ENCODE measurements at places on chromosomes 1 and 21.
A peak's percentile ranks its signal among the peaks of the same experiment; 100 is the strongest.

- DNase-seq, result no peak
These were observed 34.2 kb downstream of the SYNJ1 start for GRCh38 chr21:32693581-32693980.

GRCh38 chr1:85611425-85611824, 30.9 kb downstream of the CCN1 start:
- no peak for DNase-seq

DNA sequence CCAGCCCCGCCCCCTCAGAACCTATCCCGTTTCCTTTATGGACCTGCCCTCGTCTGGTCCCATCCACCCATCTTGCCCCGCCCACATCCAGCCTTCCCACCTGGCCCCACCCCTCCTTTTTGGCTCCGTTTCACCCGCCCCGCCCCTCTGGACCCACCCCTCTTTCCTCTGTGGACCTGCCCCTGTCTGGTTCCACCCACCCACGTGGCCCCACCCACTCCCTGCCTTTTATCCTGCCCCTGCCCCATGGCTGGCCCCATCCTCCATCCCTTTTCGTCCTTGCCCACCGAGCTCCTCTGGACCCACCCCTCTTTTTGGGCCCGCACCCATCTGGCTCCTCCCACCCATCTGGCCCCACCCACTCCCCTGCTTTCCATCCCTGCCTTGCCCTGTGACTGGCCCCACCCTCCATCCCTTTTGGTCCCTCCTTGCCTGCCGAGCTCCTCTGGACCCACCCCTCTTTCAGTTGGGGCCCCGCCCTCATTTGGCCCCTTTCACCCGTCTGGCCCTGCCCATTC, 177.3 kb downstream of the CAMTA1 start:
- peak; percentile 53 for DNase-seq

GRCh38 chr1:5505944-5506343, 486.3 kb downstream of the NPHP4 start:
- no peak for DNase-seq

DNA sequence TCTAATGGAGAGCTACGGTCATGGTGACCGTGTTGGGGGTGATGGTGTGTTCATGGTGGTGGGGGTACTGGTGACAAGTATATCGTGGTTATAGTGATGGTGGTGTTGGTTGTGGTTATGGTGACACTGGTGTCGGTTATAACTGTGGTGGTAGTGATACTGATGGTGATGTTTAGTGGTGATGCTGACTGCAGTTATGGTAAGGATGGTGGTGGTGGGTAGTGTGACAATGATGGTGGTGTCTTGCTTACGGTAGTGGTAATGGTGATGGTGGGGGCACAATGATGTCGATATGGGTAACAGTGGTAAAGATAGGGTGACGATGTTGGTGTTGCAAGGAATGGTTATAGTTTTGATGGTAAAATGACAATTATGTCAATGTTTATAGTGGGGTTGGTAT, 98.9 kb upstream of the SLC2A1 start:
- DNase-seq, result no peak

DNA sequence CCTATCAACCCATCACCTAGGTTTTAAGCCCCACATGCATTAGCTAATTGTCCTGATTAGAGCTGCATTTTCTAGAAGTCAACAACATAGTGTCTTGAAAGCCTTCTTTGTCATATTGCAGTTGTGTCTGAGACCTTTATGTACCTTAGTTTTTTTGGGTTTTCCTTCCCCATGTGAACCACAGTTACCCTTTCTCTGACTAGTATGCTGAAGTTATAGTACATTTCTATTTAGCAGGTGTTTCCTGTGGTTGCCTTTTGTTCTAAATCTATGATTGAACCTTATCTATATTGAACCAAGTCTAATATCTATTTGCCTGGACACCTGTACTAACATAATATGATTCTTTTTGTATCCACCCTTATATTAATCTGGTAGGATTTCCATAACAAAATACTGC, 135.6 kb downstream of the ST6GALNAC3 start:
- DNase-seq, result no peak

DNA sequence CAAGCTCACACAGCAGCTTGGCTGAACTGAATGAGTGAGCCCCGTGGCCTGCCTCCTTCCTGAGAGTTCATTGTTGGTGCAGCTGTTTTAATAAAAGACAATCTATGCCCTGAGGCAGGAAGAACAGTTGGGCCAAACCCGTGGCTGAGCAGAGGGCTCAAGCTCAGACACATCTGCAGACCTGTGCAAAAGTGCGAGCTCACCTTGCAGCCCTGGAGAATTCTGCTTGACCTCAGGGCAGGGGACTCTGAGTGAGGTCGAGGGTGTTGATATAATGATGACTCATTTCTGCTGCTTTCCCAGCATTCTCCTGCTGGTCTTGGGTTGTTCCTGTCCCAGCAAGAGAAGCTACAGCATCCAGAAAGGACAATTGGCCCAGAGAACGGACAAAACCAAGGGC, 61.0 kb downstream of the ATP5PO start:
- DNase-seq, result no peak

DNA sequence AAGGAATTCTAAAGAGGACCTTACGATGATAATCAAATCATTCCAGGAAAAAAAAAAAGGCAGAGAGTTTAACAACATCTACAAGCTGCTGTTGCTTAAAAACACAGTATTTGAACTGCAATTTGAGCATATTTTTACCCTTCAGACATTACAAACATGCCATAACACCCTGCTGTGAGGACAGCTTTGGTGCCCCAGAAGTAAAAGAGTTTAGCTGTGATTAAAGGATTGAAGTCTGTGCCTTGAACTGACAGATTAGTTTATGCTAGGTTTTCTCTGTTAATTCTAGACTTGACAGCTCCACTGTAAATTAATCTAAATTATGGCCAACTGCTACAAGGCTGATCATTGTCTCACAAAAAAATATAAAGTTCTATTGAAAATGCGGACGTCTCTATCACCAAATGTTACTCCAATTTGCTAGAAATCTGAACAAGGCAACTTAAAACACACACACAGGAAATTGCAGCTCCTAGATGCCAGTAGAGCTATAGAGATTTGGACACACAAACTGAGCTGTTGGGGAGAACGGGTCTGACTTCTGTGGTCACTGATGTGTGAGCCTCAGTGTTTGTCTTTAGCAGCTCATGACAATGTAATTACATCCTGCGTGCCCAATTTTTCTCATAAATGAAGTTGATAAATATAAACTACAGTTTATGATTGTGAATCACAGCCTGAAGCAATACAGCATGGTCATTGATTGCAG, 217.9 kb downstream of the NTNG1 start:
- DNase-seq, result peak; percentile 24

GRCh38 chr1:116415699-116416533, 42.9 kb downstream of the ATP1A1 start:
- no peak for DNase-seq

GRCh38 chr1:40305451-40305850, 11.6 kb downstream of the COL9A2 start:
- DNase-seq, result no peak

- DNase-seq, result no peak
These were observed 155.9 kb downstream of the ZNF281 start for GRCh38 chr1:200253774-200254495.

DNA sequence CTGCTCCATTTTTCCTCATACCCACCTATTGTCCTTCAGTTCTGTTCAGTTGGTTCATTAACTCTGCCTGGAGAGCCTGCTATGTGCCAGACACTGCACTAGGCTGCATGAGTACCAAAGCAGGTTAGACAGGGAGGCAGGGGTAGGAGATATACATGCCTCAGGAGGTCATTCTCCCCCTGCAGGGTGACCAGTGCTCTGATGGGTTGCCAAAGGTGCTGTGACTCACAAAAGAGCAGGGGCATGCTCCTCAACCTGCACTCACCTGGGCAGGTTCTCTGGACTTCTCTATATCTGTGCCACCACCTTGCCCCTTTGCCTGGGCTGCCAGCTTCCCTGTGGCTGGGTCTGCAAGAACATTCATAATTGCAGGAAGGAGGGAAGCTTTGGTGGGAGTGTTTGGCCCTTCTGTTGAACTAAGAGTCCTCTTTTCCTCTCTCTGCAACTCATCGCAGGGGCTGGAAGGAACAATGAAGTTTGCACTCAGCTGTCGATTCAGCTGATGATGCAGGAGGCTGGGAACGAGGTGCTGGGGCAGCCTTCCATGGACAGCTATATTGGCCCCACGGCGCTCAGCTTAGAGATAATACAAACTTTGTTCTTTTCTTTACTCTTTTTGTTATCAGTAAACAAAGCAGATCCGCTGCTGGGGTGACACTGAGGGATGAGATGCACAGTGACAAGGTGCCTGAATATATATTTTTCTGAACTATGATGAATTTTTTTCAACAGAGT, 356.4 kb upstream of the PLXNA2 start:
- DNase-seq, result no peak

DNA sequence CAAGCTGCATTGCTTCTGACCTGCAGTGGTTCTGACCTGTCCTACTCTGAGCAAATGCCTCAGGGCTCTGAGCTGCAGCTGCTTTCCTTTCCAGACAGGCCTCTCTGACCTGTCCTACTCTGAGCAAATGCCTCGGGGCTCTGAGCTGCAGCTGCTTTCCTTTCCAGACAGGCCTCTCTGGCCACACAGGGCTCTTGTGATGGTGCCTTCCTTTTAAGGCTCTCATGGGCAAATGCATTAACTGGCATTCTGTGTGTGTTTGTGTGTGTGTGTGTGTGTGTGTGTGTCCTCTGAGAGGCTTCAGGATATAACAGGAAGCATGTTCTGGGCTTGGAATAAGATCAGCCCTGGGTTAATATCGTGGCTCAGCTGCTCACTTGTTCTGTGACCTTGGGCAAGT, 131.3 kb downstream of the NTPCR start:
- DNase-seq, result no peak

DNA sequence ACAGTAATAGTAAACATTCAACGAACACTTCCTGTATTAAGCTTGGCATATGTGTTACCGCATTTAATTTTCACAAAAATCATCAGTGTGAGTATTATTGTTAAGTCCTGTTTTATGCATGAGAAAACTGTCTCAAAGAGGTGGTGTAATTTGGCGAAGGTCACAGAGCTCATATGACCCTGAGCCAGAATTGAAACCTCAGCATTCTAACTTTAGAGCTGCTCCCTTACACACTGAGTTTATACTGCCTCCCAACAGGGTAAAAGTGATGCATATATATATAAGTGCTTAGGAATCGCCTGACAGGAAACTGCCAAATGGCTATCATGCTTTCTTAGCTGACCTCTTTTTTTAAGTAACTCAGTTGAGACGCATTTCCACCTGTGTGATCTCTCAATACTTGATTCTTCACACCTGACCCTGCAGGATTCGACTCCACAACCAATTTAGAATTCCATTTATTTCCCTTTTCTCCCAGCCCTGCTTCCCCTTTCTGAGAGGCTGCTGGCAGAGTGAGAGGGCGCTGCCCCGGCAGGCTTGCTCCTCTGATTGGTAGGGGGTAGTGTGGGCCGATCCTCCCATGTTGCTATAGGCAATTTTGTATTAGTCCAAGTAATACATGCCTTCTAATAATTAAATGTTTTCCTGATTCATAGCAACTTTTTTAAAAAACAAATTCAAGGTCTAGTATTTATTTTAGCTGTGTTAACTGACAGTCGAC, 40.5 kb downstream of the ZBTB40 start:
- DNase-seq, result no peak

- no peak for DNase-seq
These were observed 21.1 kb upstream of the AJAP1 start for GRCh38 chr1:4633346-4633745.

DNA sequence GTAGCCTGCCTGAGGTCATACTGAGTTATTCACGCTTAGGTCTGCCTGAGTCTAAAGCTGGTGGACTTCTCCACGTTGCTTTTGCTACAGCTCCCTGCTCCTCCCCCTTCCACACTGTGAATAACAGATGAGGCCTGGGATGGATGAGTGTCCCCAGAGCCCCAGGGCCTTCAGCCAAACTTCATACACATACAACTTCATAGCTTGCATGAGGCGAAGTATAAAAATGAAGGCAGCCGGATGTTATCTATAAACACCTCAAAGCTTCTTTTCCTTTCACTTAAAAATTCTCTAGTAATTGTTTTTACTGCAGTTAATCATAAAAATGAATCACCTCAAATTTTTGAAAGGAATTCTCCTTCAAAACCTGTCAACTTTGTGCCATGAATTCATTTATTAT, 70.2 kb downstream of the DAB1 start:
- no peak for DNase-seq

GRCh38 chr1:212229654-212230053, 55.6 kb upstream of the PPP2R5A start:
- DNase-seq, result no peak

DNA sequence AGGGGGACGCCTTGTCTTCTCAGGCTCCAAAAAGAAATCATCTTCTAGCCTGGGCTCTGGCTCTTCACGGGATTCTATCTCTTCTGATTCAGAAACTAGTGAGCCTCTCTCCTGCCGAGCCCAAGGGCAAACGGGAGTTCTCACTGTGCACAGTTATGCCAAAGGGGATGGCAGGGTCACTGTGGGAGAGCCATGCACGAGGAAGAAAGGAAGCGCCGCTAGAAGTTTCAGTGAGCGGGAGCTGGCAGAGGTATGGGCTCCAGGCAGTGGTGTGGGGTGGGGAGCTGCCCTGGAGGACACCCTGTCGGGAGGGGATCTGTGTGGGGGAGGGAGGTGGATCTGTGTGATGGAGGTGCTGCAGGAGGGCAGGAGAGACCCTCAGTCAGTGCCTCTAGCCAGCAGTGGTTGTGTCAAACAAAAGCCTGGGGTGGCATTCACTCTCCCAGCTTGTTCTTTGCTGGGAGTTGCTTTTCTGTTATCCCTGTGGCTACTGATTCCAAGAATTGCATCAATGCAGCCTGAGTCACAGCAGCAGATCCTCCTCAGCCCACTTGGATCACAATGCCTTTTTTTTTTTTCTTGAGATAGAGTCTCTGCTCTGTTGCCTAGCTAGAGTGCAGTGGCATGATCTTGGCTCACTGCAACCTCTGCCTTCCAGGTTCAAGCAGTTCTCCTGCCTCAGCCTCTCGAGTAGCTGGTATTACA, 21.8 kb downstream of the KDM4A start:
- no peak for DNase-seq

DNA sequence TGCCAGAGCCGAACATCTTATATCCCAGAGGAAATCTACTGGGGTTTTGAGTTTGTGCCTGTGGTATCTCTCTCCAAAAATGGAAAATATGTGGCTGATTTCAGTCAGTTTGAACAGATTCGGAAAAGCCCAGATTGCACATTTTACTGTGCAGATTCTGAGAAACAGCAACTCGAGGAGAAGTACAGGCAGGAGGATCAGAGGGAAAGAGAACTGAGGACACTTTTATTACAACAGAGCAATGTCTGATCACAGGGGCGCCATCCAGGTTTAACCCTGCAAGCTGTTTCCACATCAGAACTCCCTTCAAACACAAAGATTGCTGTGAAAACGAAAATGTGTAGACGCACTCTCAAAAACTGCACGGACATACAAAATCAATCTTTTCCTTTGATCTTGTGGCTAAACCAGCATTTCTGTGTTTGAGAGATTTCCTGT, 43.4 kb downstream of the KCNJ15 start:
- DNase-seq, result no peak

GRCh38 chr1:71657891-71658679, 577.2 kb upstream of the ZRANB2 start:
- DNase-seq, result no peak

- DNase-seq, result peak; percentile 35
These were observed 572 bp upstream of the SRSF10 start for GRCh38 chr1:23980728-23981070.
